Type B pancreatic cell (in vitro differentiated cells): ENCODE measurements at places on chromosomes 16 and 17. TPM values are rescaled to one million over a fixed set of nuclear protein-coding genes. Genes with fewer than 3 reads are reported as not detected.

GRCh38 chr17:9410301-9410700, 165.3 kb downstream of the STX8 start:
- DNase-seq = no peak

- no peak for DNase-seq
Measured at GRCh38 chr16:27737513-27737912, 187.6 kb downstream of the KATNIP start.

GRCh38 chr17:32826076-32826475, 50.8 kb downstream of the MYO1D start:
- no peak for DNase-seq

GRCh38 chr17:72095316-72095715, 25.5 kb upstream of the SOX9 start:
- no peak for DNase-seq

Gene CCL15
- 2.0 and 5.0 TPM in 2 replicates for total RNA-seq

Gene PIMREG
- 7.6 and 45.1 TPM in 2 replicates for total RNA-seq

DNA sequence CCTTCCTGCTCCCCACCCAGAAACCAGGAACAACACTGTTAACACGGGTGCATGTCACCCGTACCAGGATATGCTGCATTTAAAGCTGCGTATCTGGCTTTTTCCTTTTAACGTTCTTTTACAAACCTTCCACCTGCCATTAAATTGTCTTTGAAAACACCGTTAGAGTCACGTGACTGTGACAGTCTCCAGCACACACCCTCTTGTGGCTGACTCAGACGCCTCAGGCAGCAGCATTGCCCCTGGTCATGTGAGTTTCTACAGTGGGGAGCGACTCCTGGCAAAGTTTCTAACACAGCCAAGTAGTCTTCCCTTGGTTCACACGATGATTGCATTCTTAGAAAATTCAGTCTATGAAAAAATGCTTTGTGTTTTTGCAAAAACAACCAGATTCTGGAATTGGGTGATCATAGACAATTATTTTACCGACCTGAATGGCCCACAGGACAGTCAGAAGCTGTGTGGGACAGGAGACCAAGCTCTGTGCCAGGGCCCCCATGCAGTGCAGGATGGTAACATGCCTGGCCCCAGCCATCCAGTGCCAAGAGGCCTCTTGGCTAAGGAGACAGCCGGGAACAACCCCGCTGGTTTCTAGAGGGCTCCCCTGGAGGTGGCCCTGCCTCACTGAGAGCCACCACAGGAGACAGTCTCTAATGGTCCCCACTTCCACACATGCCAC, 199.1 kb downstream of the KATNIP start:
- no peak for DNase-seq

Gene PRAC1
- 0.88 TPM in 1 of 2 replicates, not detected in the other for total RNA-seq

Gene SSTR5
- total RNA-seq = 0.43 and 1.8 TPM in 2 replicates

- DNase-seq = no peak
Measured at GRCh38 chr17:27513849-27514248, 57.6 kb downstream of the KSR1 start.

Gene CTRB2
- not detected in 2 replicates for total RNA-seq

GRCh38 chr17:21100636-21101035, 26.1 kb upstream of the DHRS7B start:
- DNase-seq = no peak

DNA sequence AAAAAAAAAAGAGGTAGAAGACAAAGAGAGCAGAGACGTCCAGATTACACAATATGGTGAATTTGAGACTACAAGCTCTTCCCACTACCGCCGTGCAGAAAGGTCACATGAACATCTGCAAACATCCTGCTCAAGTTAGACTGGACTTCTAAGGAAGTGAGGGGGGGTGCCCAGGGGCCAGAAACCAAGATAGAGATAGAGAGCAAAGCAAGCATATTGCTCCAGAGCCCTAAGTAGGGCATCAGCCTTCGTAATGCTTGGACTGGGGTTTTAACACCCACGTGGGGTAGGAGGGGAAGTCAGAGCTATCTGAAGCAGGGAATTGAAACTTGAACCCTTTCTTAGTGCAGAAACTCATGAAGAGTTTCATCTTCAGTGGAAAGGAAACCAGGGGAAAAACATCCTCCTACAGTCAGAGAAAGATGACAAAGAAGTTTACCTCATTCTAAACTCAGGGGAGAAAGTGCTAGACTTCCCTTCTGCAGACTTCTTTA, 8.7 kb downstream of the CLEC19A start:
- DNase-seq = no peak

GRCh38 chr17:44269535-44270240, 1.8 kb upstream of the SLC4A1 start:
- no peak for DNase-seq

GRCh38 chr17:80824549-80825470, 166.8 kb upstream of the CHMP6 start:
- no peak for DNase-seq

Gene TMEM92
- 1.6 and 1.8 TPM in 2 replicates for total RNA-seq

DNA sequence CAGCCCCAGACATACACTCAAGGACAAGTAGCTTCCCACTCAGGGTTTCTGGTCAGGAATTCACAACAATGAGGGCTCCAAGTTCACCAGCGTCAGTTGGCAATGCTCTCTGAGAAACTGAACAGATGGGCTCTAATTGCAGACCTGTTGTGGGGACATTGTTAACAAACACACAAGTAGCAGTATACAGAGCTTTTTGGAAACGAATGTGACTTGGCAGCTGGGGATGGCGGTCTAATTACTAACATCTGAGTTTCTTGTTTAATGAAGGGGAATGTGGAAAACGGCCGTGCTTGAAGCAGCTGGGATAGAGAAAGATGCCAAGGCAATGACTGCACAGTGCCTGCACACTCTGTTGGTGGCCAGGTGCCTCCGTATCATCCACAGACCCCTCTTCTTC, 316.1 kb upstream of the IRX3 start:
- DNase-seq = no peak

DNA sequence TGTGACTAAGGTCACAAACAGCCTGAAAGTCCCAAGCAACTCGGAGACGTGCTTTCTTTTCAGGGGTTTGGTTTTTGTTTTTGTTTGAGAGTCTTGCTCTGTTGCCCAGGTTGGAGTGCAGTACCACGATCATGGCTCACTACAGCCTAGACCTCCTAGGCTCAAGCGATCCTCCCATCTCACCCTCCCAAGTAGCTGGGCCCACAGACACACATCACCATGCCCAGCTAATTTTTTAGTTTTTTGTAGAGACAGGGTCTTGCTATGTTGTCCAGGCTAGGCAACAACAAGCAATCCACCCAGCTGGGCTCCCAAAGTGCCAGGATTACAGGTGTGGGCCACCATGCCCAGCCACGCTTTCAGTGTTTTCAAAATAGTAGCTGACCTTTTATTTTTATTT, 19.8 kb upstream of the GGA2 start:
- no peak for DNase-seq

GRCh38 chr16:34648-34987, 18.8 kb downstream of the POLR3K start:
- peak; percentile 47 for DNase-seq

- DNase-seq = no peak
Measured at GRCh38 chr17:49515196-49515770, 20.2 kb downstream of the NGFR start.

Gene KRT33A
- 0.24 and 1.9 TPM in 2 replicates for total RNA-seq

DNA sequence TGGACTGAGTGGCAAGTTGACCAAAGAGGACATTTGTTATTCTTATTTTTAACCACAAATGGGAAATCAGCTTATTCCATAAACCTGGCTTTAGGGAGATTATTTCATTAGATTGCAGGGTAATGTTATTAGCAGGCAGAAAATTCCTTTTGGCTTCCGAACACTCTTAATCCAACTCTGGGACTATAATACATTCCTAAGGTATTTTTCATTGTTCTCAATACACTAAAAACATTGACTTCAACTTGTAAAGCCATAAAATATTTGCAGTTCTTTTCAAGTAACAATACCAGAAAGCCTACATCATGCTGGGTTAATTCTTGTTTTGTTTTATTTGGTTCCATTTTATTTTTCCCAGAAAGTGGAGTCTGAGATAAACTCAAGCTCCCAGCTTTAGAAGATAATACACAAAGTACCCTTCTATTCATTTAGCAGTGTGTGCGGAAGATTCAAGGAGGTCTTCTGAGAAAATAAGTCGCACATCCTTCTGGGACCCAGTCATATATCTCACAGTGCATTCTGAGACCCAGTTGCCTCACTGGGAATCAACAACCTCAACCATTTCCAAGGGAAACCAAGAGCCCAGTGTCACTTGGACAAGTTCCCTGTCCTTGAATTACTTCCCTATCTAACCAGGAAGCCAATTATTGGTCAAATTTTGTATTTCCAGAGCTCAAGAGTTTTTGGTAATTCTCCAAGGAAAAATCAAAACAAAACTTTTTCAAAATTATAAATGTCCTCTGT, 389.6 kb upstream of the DYNLRB2 start:
- no peak for DNase-seq

Gene FSCN2
- 3.6 and 3.8 TPM in 2 replicates for total RNA-seq

DNA sequence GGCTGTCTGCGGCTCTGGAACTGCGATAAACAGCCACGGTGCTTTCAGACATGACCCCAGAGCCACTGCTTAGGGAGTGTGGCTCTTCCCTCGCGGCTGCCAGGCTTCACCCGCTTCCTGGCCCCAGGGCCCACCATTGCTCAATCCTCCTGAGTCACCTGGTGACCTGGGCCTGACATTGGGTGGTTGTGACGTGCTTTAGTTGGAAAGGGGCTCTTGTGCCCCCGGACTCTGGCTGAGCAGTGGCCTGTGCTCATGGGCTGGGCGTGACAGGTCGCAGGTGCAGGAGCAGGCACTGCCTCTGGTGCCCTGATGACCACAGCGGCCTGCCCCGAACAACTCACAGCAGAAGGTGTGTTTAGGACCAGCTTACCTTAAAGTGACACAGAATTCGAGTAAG, 8.6 kb upstream of the NUDT16L1 start:
- no peak for DNase-seq

DNA sequence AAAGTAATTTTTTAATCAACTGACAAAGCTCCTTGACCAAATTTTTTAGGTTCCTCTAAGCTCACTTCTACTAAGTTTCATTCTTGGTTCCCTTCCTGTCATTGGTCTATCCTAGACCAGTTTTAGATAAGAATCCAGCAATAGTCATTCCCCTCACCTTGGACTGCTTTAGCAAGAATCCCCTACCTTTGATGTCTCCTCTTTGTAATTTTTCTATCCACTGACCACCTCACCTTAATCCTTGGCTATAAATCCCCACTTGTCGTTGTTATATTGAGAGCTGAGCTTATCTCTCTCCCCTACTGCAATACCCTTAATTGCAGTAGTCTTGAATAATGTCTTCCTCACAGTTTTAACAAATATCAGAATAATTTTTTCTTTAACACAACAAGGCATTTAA, 107.2 kb downstream of the USP32 start:
- DNase-seq = no peak
